ENCODE measurements at places on chromosomes 1 and 21.
A peak's percentile ranks its signal among the peaks of the same experiment; 100 is the strongest.

GRCh38 chr1:198708761-198709525 lies 70.1 kb downstream of the PTPRC start:
- no peak for DNase-seq

- DNase-seq = no peak
Measured at GRCh38 chr1:161173711-161174110, 3.6 kb downstream of the B4GALT3 start.

- DNase-seq = peak; percentile 23
Measured at GRCh38 chr1:23217421-23218115, at the start of gene HTR1D. HTR1D (minus strand) TSS chr1:23217502; CDS start chr1:23194219, 23,283 bp downstream.

DNA sequence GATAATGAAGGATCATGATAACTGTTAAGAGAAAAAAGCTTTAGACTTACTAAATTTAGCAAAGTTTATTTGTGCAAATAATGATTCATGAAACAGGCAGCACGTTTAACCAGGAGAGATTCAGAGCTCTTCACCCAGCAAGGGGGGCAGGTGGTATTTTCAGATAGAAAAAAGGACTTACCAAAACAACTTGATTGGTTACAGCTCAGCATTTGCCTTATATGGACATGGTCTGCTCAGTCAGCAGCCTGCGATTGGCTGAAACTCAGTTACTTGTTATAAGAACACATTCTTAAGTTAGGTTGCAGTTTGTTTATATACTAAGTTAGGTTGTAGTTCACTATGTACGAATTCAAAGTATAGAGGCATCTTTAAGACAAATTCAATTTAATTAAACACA lies 165.6 kb downstream of the DUSP10 start:
- DNase-seq = no peak

DNA sequence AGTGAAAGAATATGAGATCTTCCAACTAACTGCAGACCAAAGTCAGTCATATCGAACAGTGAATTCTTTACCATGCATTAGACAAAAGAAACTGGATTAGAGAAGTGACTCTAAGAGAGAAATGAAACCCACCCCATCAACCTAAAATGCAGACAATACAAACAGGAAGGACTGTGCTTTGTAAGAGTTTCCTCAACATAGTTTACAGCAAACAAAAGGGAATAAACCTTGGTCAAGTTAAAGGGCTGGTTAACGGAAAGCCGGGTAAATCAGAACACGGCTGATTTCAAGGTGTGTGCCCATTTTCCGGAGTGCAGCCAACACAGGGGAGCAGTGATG lies 39.2 kb downstream of the SIPA1L2 start:
- no peak for DNase-seq

GRCh38 chr1:19385869-19386591 lies 73.9 kb downstream of the SLC66A1 start:
- DNase-seq = no peak

DNA sequence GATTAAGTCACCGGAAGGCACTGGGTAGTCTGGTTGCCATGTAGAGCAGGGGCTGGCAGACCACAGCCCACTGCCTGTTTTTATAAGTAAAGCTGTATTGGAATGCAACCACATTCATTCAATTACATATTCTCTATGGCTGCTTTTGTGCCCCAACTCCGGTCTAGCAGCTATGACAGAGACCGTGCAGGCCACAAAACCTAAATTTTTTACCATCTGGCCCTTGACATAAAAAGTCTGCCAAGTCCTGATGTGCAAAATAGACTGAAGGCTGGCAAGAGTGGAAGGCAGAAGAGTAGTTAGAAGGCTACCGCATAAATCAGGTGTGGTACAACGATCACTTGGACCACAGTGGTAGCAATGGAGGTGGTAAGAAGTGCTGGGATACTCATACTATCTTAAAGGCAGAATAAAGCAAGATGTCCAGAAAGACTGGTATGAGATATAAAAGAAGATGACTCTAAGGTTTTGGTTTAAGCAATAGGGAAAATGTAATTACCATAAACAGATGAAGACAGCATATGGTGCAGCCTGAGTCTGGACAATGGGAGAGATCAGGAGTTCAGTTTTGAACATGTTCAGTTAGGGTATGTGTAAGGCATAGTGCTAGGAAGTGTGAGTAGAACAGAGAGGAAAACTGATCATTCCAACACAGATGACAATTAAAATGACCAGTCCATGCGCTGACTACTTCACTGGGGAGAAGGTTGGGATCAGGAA lies 37.2 kb downstream of the EGLN1 start:
- no peak for DNase-seq

- no peak for DNase-seq
Measured at GRCh38 chr1:171817511-171818265, 23.6 kb upstream of the DNM3 start.

DNA sequence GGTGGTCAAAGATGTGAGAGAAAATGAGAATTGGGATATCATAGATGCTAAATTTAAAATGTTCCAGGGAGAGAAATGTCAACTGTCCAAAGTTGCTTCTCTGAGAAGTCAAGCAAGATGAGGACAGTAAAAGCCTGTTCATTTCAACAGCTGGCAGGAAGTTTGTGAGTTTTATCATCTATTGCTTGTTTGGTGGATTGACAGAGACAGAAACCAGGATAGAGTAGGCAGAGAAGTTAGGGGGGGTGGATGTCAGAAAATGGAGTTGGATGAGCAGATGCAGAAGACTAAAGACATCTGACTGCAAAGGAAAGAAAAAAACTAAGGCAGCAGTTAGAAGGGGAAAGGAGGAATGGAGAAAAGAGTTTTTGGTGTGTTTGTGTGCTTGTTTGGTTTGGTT lies 78.4 kb downstream of the AK5 start:
- DNase-seq = no peak

DNA sequence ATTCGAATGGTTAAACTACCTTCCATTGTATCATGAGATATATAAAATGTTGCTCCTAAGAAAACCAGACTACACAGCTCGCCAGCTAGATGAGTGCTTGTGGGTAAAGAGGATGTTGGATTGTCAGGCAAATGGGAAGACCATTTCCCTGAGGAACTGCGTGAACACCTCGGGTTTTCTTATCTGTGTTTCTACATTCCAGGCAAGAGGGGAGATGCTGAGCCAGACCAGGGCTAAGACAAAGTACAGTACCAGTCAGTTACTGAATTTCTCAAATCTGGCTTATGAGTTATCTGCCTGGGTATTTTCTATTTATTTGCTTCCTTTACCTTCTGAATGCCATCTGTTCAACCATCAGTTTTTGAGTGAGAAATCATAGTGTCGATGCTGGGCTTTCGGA lies 170.8 kb downstream of the PLA2G4A start:
- no peak for DNase-seq

DNA sequence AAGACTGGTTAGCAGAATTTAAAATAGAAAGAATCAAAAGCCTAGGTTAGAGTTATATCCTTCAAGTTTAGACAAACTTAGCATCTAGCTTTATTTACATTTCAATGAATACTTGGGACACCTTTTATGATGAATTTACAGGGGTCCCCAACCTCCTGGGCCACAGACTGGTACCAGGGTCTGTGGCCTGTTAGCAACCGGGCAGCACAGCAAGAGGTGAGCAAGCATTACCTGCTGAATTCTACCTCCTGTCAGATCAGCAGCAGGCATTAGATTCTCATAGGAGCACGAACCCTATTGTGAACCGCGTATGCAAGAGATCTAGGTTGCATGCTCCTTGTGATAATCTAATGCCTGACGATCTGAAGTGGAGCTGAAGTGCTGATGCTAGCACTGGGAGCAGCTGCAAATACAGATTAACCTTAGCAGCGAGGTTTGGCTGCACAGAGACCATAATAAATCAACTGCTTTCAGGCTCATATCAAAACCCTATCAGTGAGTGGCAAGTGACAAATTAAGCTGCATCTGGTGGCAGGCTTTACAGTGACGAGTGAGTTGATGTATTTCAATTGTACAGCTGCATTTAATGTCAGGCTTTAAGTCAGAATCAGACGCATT lies 82.0 kb downstream of the UCHL5 start:
- DNase-seq = no peak

DNA sequence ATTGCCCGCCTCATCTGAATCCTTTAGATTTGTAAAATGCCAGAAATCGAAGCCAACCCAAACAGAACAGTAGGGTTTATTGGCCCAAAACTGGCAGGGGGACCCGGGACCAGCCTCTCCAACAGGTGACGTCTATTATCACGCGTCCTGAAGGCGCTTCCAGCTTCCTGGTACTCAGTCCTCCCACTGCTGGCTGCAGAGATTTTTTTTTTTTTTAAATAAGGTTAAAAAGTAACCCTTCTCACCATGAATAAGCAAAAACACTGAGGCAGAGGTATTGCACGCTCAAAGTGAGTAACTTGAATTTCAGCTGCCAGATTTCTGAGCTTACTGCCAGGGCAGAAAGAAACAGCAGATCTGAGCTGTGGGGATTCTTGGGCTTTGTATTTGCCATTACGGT lies 54.4 kb upstream of the GCLM start:
- no peak for DNase-seq

- DNase-seq = no peak
Measured at GRCh38 chr21:17270229-17270628, 242.6 kb upstream of the CXADR start.

- DNase-seq = no peak
Measured at GRCh38 chr1:226679262-226679661, 59.8 kb downstream of the ITPKB start.

GRCh38 chr1:37811027-37811655 lies 3.1 kb upstream of the YRDC start:
- DNase-seq = peak; percentile 46

GRCh38 chr1:151210830-151211229 lies 12.5 kb downstream of the PIP5K1A start:
- DNase-seq = no peak

DNA sequence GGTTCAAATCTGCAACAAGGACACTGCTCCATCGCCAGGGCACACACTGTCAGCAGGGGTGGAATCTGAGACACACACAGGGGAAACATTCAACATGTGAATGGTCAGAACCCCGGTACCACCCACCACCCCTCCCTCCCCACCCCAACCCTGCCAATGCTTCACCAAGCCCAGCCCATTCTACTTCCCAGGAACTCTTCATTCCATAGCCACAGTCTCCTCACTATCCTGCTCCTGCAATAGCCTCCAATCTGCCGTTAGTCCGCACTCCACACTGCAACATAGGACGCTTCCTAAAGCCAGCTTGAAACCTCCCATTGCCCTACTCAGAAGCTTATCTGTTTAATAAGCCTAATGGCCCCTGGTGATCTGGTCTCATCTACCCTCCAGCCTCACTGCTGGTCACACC lies 7.5 kb upstream of the RAB3B start:
- DNase-seq = no peak
